ENCODE measurements at places on chromosomes 5 and 9. TPM values are rescaled to one million over a fixed set of nuclear protein-coding genes. Genes with fewer than 3 reads are reported as not detected.

Gene HRH2
- total RNA-seq = 1.1 TPM

Gene FREM1
- total RNA-seq = 0.75 TPM

Gene GPR151
- not detected for total RNA-seq

Gene LOX
- 13.2 TPM for total RNA-seq

Gene KIAA0825
- total RNA-seq = 3.2 TPM
